Mucosa of gallbladder (tissue), 1 donor: ENCODE measurements at places on chromosomes 12 and 14. TPM values are rescaled to one million over a fixed set of nuclear protein-coding genes. Genes with fewer than 3 reads are reported as not detected.

INSM2 gene
- total RNA-seq: not detected

GPR84 gene
- total RNA-seq: 1.8 TPM

P2RX7 gene
- 7.7 TPM for total RNA-seq

CAPZA3 gene
- 0.20 TPM for total RNA-seq

KIF26A gene
- 3.7 TPM for total RNA-seq

BMP4 gene
- total RNA-seq: 44.2 TPM

PNP gene
- total RNA-seq: 61.5 TPM

TOMM20L gene
- total RNA-seq: not detected

PLEKHH1 gene
- total RNA-seq: 35.6 TPM

DPF3 gene
- 4.5 TPM for total RNA-seq

TSFM gene
- total RNA-seq: 29.3 TPM

EIF2S1 gene
- 75.1 TPM for total RNA-seq

CCDC175 gene
- total RNA-seq: 0.58 TPM

RBP5 gene
- 7.1 TPM for total RNA-seq

BBS10 gene
- 8.5 TPM for total RNA-seq

KRT83 gene
- total RNA-seq: not detected

CD163 gene
- 92.6 TPM for total RNA-seq

GZMH gene
- 2.0 TPM for total RNA-seq

OTOGL gene
- total RNA-seq: 0.20 TPM

SLC39A5 gene
- total RNA-seq: 49.9 TPM

ARHGDIB gene
- 86.1 TPM for total RNA-seq

C3AR1 gene
- 20.5 TPM for total RNA-seq

ACAD10 gene
- 34.2 TPM for total RNA-seq

PLBD1 gene
- total RNA-seq: 41.9 TPM

ALG10 gene
- total RNA-seq: 11.3 TPM

CDCA4 gene
- total RNA-seq: 5.4 TPM

TMEM121 gene
- 3.7 TPM for total RNA-seq

PITPNM2 gene
- 12.8 TPM for total RNA-seq

SERPINA1 gene
- 348 TPM for total RNA-seq

NUBPL gene
- total RNA-seq: 11.4 TPM

PPFIA2 gene
- 2.6 TPM for total RNA-seq

MAP1LC3B2 gene
- 0.46 TPM for total RNA-seq

LRP6 gene
- 36.3 TPM for total RNA-seq

RNASE3 gene
- 0.52 TPM for total RNA-seq

C14orf132 gene
- total RNA-seq: 9.5 TPM

SMCO2 gene
- total RNA-seq: not detected

SAMD4A gene
- 49.8 TPM for total RNA-seq

GALNT16 gene
- 4.1 TPM for total RNA-seq

ENDOU gene
- total RNA-seq: not detected

TAS2R8 gene
- not detected for total RNA-seq

ASIC1 gene
- 4.1 TPM for total RNA-seq

PLEKHG3 gene
- total RNA-seq: 101 TPM
